ENCODE measurements at places on chromosomes 2 and 18. TPM values are rescaled to one million over a fixed set of nuclear protein-coding genes. Genes with fewer than 3 reads are reported as not detected.

Gene SCN2A
- 0.29 TPM for total RNA-seq

Gene TDRD15
- total RNA-seq, result 0.10 TPM

Gene MREG
- 13.8 TPM for total RNA-seq

Gene UGT1A1
- 21.8 TPM for total RNA-seq

Gene OXER1
- total RNA-seq, result 3.1 TPM

Gene GAD1
- total RNA-seq, result 0.57 TPM

Gene OR6B2
- not detected for total RNA-seq

GRCh38 chr2:237097326-237097910, 11.7 kb downstream of the COPS8 start:
- no peak for DNase-seq

DNA sequence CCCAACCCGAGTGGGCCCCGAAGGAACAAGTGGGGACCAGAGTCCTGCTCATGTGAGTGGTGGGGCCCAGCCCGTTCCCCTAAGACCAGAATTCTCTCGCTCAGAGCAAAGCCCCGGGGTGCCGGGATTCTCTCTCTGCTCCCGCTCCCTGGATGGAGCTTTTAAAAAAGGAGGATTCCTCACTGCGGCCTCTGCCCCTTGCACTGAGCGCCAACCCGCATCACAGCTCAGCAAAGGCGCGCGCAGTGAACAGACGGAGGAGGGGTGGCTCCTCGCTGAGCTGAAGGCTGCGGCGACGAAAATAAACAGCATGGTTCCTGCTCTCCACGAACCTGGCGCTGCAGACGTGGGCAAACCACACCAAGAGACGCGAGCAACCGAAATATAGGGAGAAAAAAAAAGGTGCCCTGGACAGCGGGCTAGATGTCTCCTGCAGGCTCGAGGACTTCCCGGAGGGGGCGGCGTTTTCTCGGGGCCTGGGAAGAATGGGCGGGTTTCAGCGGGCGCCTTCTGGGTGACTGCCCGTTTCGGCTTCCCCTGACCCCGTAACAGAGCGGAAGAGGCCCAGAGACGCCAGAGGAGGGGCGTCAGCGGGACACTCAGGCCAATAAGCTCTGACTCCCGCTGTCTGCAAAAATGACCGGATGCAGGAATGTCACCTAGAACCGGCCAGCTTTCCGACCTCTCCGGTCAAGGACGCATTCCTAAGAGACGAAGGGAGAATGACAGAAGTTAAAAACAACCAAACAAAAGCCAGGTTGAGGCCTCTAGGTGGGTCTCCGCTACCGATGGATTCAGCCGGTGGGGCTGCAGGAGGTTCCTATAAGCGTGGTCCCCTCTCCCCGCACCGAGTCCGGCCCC, 819 bp upstream of the KLF11 start:
- peak; percentile 79 for DNase-seq

DNA sequence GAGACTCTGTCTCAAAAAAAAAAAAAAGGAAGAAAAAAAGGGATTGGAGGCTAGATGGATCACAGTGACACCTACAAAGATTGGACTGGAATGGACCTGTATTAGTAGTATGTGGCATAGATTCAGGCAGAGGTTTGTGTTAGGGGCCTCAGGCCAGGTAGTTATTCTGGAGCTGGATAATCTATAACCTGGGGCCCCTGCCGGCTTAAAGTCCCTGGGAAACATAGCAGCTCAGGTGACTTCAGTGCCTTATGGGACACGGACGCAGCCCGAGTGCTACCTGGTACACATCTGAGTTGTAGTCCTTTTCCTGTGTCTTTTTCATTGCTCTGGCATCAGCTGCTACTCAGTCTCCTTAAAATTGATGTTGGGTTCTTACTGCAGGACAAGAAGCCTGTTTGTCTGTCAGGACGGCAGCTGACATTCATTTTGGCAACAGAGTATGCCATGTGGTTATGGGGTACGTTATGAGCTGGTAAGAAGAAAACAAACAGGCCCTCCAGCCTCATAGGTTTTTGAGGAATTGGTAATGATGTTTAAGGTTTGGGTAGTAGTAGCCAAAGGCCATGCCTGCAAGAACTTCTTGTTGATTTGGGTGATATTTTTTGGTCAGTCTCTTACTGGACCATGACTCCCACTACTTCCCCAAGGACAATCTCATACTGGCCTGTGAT, 27.8 kb downstream of the AGFG1 start:
- DNase-seq, result no peak

GRCh38 chr2:172995323-172996244, 80.1 kb upstream of the MAP3K20 start:
- peak; percentile 53 for DNase-seq

GRCh38 chr2:168256448-168256847, 9.1 kb upstream of the STK39 start:
- DNase-seq, result peak; percentile 55

- no peak for DNase-seq
These were observed 483.9 kb upstream of the CRIM1 start for GRCh38 chr2:35871672-35872071.

DNA sequence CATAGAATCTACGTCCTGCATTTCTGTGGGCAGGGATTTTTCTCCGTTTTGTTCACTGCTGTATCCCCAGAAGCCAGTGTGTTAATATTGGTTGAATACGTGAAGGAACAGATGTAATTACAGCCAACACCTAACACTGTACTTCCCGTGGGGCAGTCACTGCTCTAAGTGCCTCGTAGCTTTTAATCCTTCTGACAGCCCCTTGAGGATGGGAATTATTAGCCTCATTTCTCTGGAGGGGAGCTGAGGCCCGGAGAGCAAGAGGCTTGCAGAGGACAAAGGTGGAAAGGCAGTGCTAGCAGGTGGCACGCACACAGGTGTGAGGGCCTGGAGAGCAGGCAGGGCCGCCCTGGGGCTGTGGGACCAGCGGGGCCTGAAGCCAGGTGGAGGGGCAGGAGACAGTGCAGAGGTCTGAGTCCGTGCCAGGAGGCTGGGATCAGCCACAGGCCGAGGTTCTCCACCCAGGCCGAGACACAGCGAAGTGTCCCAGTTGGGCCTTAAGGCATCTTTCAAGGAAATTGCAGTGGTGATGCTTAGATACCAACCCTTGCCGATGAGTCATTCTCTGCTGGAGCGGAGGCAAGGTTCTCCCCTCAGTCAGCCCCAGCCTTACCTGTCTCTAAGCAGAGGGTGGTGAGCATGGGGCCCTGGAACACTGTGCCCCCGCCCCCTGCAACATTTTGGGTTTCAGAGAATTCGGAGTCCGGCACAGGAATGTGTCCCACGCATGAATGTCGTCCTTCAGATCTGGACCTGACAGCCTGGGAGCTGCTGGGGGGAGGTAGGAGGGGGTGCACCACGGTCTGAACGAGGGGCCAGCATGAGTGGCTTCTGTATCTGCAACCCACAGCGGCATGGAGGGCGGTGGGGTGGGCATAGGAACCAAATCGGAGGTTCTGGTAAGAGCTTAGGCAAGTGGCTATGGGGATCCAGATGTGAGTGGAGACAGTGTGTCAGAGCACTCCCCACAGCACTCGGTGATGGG, 122.6 kb downstream of the GBX2 start:
- no peak for DNase-seq

DNA sequence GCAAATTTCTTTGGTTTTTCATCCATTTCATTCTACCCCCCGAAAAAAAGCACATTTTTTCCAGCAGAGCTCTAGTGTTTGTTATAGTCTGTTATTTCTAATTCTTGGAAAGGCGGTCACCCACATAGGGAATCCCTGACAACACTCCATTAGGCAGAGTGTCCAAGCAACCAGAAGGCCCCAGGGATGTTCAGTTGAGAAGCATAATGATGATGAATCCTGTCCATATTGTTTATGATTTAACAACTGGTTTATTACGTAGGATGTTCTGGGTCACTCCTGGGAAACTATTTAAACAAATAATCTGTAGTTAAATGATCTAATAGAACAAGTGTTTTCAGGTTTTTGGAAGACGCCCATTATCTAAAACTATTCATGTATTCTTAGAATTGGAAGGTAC, 388.7 kb downstream of the TNS1 start:
- DNase-seq, result no peak

- DNase-seq, result no peak
These were observed 429.8 kb downstream of the EPHA4 start for GRCh38 chr2:221142341-221142740.

- DNase-seq, result no peak
These were observed 252.5 kb downstream of the TPGS2 start for GRCh38 chr18:36576339-36576738.

DNA sequence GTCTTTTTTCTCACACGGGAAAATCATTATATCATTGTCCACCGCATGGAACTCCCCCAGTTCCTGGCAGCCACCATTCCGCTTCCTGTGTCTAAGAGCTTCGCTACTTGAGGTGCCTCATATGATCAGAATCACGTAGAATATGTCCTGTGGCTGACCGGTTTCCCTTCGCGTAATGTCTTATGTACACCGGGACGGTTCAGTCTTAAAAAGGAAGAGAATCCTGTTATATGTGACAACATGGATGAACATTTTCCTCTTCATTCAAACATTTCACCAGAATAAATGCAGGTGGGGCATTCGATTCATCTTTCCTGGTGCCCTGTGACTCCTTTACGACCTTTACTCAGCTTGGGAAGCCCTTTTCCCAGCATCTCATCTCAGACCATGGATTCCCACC, 131.7 kb upstream of the TWIST2 start:
- DNase-seq, result no peak

DNA sequence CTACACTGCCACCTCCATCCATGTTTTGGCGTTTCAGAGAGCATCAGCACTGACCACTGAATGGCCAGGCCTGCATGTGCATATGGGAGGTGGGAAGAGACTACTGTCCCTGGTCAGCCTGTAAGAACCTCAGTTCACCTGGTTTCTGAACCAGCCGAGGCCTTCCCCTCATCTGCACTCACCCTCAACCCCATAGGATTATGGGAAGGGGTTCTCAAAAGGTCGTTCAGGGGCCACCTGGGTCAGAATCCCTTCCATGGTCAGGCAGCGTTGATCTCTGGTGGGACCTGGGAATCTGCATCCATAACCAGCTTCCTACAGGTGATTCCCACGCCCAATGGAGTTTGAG, 36.7 kb downstream of the TET3 start:
- no peak for DNase-seq

Measured in ureter (tissue), 1 donor.